ENCODE measurements at places on chromosomes 5 and 9.

- no peak for DNase-seq
These were observed 42.8 kb downstream of the RAPGEF1 start for GRCh38 chr9:131697097-131697496.

DNA sequence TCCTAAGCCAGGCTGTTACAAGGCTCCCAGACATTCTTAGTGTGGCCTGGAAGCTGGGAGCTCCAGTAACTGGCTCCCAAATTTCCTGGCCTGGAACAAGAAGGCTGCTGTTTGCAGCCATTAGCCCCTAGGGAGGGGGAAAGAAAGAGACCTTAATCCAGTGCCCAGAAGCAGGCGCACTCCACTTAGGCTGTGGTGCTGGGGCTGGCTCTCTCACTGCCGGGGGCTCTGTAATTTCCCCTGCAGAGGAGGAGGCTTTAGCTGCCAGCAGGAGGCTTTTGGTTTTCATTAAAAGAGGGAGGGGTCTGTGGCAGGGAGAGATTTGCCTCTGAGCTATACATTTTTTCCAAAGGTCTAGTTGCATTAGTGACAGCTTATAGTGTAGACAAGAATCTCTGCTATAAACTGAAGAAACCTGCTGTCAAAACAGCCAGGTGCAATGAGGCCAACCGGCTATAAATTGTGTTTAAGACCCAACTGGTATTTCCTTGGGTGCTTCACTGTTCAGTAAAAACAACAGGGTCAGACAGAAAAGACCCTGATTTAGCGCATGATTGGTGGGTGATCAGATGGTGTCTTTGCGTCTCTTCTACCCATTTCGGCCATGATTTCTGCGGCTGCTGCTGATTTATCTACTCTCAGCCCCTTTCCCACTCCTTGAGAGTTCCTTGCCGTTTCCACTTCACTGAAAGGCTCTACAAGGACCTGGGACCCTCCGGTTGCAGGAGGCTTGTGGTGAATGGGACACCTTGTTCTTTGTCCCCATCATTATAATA, 254.6 kb downstream of the AOPEP start:
- DNase-seq = no peak

- no peak for DNase-seq
These were observed 100.8 kb upstream of the DHFR start for GRCh38 chr5:80755626-80756025.

- no peak for DNase-seq
These were observed 86.9 kb downstream of the AOPEP start for GRCh38 chr9:94813379-94813778.

- DNase-seq = no peak
These were observed 285.4 kb downstream of the SLCO4C1 start for GRCh38 chr5:102010644-102011043.

Data from hematopoietic multipotent progenitor cell treated with erythropoietin and hydrocortisone succinate and interleukin-3 and kit ligand, for 15 days (in vitro differentiated cells).